Effector memory CD8-positive, alpha-beta T cell (primary cell): ENCODE measurements at places on chromosomes 7 and 10.
A peak's percentile ranks its signal among the peaks of the same experiment; 100 is the strongest.

GRCh38 chr10:103854686-103855391 is 537 bp downstream of the SH3PXD2A start:
- no peak for DNase-seq

DNA sequence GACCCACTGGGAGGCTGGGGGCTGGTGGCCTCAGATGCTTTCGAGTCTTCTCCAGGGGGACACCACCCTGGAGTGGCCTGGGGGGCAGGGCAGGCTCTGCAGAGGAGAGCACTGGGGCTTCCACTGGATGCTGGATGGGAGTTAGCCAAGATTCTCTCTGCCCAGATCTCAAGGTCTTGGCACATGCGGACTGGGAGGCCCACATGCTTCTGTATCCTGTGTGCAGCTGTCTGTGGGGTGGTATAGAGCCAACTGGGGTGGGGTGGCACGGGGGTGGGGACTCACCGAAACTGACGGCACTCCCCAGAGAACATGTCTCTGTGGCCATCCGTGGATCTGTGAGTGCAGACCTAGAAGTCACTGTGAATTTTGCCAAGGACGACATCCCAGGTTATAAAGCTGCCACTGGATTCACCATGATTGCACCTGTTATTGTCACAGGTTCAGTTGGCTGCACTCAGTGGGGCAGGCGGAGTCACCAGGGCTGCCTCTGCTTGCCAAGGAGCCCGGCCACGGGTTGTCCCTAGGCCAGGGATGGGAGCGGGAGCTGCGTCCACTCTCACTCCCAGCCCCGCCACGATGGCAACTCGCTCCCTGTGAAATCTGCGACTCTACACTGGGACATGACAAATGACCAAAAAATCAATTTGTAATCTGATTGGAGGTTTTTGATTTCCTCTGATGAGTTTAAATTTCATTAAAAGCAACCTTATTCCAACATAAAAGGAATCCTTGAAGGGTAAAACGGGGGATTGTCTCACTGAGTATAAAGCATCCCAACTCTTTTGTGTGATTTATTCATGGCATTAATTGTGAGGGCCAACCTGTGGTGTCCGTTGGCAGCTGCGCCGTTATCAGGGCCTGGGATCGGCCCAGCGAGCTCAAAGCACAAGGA is 131.3 kb downstream of the EBF3 start:
- DNase-seq: no peak

- no peak for DNase-seq
Measured at GRCh38 chr10:103273041-103273441, 3.9 kb upstream of the INA start.

DNA sequence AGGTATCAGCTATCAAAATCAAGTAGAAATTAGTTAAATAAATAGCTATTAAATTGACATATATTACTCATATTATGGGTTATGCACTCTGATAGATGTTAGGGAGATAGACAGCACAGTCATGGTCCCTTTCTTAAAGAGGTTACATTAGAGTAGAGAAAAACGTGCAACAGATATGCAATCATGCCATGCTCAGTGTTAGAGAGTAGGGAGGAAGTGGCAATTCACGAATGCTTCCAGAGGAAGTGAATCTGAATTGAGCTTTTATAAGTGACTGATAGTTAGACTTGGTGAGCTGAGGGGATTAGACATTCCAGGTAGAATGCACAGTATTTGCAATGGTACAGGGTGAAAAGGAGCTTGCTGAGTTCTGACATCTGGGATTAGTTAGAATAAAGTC is 349.8 kb downstream of the NXPH1 start:
- no peak for DNase-seq

DNA sequence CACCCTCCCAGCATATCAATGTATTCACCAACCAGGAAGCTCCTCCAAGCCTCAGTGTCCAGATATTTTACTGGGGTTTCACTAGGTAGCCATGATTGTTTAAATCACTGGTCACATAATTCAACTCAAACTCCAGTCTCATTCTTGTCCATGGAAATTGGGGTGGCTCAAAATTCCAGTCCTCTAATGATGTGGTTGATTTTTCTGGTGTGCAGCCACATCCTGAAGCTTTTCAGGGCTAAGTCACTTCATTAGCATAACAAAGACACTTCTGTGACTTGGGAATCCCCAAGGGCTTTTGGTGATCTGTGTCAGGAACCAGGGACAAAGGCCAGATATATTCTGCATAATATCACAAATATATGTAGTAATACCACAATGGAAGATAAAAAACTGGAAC is 786.9 kb upstream of the IGFBP3 start:
- DNase-seq: no peak

- no peak for DNase-seq
Measured at GRCh38 chr10:126214021-126214420, 174.3 kb downstream of the ADAM12 start.

GRCh38 chr10:79149662-79150443 is 81.1 kb downstream of the ZMIZ1 start:
- DNase-seq: peak; percentile 16

- no peak for DNase-seq
Measured at GRCh38 chr7:102119213-102119651, 167.4 kb upstream of the SH2B2 start.

DNA sequence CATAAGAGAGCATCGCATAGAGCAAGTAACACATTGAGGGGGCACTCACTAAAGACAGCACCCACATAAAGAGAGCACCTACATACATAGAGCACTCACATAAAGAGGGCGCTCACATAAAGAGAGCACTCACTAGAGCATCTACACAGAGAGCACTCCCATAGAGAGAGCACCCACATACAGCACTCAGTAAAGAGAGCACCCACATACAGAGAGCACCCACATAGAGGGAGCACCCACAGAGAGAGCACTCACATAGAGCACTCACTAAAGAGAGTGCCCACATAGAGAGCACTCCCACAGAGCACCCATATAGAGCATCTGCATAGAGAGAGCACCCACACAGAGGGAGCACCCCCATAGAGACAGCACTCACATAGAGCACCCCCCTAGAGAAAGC is 47.8 kb downstream of the INSIG1 start:
- DNase-seq: no peak

GRCh38 chr7:34158368-34159153 is 253.2 kb downstream of the BMPER start:
- DNase-seq: no peak

DNA sequence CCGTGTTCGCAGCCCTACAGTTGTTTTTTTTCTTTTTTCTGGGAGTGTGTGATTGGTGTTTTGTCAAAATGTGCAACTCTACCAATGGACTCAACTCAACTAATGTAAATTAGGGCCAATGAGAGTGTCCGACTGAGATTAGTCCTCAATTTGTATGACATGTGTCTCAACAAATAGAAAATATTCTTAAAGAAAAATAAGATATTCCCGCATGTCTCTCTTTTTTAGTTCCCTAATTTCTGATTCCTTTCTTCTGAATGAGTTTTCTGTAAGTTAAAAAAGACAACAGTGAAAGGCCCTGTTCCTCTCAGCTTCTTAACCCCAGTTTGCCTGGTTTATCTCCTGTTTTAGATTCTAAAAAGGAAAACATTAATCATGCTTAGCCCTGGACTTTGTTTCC is 61.5 kb downstream of the ARID5B start:
- no peak for DNase-seq

- DNase-seq: no peak
Measured at GRCh38 chr10:72889391-72889831, 4.1 kb upstream of the OIT3 start.

GRCh38 chr10:28681291-28681763 is 4.0 kb downstream of the BAMBI start:
- no peak for DNase-seq

DNA sequence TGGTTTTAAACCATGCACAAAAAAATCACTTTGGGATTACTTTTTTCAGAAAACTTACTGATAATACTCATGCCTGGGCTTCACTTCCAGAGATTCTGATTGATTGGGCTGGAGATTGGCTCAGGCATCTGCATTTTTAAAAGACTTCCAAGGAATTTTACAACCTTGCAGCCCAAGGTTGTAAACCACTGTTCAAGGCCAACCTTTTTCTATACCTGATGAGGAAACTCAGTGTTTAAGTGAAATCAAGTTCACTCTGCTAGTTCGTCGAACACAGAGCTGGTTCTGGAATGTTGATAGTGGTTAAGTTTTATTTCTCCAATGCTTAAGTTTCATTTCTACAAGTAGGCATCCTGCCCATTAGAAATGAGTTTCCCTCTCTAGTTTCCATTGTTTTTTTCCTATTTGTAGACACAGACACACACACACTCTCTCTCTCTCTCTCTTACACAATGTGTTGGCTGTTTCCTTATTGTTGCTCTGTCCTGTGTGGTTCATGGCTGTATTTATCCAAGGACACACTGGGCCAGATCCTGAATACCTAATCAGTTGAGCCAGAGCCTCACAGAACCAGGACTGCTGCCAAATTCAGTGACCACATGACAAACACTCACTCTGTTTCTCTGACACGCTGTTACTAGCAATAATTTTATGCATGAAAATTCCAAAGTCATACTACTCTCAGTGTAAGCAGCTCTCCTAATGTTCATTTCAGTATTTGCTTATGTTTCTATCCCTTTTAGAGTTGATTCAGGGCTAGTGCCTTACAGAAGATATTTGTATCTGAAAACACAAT is 3.7 kb upstream of the IFIT1B start:
- no peak for DNase-seq

DNA sequence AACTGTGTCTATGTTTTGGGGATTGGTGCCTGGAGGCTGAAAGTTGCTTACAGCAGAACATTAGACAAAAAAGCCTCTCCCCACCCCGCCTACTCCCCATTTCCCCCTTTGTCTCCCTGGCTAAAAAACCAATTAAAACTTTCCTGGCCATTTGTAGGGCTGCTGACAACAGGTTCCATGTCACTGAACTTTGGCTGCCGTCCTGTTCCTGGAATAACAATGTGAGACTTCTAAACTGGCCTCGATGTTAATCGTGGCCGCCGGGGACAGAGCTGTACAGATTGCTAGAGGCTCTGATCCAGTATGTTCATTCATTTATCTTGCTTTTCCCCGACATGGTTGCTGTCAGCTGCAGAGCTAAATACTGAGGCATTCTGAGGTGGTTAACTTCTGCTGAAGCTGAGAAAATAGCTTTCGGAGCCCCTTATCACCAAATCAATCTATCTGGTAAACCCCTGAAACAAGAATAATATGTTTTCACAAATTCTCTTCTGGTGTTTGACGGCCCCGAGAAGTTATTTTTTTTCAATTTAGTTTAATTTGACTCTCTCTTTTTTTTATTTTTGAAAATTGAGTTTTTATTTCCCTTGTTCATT is 271.6 kb downstream of the GFRA1 start:
- no peak for DNase-seq

DNA sequence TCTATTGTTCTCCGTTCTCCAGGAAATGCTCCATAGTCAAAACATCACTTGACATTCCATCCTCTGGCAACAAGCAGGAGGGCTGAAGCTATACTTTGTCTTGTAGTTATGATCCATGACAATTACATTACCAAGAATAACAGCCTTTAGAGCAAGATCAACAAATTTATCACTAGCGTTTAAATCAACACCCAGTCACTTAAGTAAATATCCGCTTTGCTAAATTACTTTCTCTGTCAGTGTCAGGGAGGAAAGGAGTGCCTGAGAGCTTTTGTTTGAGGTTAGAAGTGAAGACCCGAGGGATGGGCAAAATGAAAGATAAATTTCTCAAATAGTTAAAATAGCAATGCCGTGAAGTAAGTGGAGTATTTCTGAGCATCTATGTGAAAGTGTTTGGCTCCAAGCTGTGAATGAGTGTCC is 236.1 kb upstream of the BMPER start:
- DNase-seq: no peak

DNA sequence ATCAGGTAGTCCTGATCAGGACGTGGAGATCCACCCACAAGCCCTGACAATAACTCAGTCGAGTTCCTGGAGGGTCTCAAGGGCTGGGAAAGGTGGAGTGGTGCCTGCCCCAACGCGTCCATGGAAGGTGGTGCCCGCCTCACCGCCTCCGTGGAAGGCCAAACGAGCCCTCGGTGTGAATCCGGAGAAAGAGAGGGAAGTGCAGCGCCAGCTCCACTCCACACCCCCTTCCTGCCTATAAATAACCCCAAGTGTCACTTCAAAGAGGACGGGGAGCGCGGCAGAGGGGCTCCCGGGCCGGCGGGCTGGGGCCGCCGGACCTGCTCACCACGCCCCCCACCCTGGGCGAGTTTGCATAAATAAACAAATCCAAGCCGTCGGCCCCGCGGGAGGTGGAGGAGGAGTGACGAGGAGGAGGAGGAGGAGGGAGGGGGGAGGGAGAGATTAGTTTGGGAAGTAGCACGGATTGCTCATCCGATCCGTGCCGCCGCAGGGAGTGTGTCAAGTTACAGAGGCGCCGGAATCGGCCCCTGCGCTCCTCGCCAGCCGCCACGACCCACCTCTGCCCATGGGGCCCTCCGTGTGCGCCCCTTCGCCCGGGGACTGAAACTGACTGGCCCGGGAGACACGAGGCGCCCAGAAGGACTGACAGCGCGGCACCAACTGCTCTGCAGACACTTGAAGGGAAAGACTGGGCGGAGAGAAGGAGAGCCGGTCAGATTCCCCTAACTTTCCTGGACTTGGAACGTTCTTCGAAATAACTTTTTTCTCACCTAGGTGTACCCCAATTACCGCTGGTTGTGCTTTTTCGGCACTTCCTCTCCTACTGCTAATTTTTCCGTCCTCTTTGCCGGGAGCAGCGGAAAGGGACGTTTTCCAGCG is at the start of gene COL13A1:
Gene COL13A1 (plus strand): TSS at position 473 of the 882 bp plus-strand sequence. CDS start 518 bp downstream, outside the sequence.
- DNase-seq: no peak

GRCh38 chr7:134660961-134661376 is 14.3 kb downstream of the BPGM start:
- no peak for DNase-seq

GRCh38 chr7:113801751-113802150 is 117.1 kb downstream of the PPP1R3A start:
- no peak for DNase-seq

DNA sequence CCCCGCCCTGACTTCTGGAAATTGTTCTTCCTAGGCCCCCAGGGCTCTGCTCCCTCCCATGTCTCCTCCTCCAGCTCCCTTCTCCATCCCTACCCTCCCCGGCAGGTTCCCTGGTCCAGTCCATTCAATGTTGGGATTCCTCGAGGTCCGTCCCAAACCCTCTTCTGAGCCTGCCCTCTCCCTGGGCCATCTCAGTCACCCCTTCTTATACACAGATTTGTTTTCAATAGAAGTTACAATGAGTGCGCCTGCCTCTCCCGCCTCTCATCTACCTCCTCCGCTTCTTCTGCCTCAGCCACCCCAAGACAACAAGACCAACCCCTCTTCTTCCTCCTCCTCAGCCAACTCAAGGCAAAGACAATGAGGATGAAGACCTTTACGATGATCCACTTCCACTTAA is 67.9 kb downstream of the OAT start:
- no peak for DNase-seq

DNA sequence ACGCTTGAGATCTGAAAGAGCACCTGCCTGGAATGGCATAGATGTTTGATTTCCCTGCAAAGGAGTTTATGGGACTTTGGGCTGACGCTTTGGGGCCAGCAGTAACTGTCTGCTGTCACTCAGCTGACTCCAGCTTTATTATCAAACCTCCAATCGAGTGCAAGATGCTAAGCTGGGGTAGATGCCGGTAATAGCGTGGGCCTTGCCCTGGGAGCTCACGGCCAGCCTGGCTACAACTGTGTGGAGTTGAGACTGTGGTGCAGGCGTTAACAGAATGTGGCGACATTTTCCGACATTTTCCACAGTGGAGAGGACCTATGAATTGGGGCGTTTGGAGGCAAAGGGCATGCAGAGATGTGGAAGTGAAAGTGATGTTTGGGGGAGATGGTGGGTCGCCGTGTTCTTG is 1.3 kb downstream of the CHST12 start:
- DNase-seq: no peak
